ENCODE measurements at places on chromosomes 4 and X.
A peak's percentile ranks its signal among the peaks of the same experiment; 100 is the strongest.

DNA sequence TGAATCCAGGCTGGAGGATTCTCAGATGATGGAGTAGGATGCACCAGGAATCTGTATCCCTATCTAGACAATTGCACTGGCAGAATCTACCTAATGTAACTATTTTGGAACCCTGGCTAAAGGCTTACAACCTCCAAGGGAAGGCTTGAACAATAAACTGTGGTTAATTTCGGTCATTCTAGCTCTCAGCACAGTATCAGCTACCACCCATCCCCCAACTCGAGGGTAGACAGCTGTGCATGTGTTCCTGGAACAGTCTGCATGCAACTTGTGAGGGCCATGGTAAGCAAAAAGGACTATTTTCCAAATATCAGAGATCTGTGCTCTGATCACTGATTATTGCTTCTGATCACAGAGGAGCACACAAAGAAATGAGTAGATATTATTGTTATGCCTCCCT lies 34.0 kb downstream of the ELF2 start:
- peak; percentile 23 for DNase-seq

- no peak for DNase-seq
These were observed 1430.0 kb downstream of the ARAP2 start for GRCh38 chr4:34814266-34814665.

DNA sequence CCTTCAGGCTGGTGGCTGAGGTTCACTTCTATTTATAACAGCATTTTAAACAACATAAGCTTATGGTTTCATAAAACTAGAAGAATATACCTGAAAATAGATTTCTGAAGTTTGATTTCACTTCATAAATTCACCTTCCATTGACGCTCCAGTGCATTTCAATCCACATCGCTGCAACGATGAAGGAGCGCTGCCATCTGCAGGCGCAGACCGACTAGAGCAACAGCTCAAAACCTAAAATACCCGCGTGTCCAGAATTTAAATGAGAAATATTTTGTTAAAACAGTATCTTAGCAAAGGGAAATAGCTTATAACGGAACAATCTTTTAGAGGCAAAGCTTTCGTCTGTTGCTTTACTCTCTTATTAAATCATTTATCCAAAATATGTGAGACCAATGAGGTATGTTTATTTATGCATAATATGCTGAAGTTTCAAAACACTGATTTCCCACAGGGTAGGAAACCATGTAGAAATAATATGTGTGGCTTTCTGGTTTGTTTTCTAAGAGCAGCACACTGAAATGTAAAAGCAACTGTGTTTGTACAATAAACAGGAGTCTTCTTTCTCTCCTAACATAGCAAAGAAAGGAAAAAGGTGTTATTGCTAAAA lies 816.4 kb upstream of the FRG1 start:
- no peak for DNase-seq

DNA sequence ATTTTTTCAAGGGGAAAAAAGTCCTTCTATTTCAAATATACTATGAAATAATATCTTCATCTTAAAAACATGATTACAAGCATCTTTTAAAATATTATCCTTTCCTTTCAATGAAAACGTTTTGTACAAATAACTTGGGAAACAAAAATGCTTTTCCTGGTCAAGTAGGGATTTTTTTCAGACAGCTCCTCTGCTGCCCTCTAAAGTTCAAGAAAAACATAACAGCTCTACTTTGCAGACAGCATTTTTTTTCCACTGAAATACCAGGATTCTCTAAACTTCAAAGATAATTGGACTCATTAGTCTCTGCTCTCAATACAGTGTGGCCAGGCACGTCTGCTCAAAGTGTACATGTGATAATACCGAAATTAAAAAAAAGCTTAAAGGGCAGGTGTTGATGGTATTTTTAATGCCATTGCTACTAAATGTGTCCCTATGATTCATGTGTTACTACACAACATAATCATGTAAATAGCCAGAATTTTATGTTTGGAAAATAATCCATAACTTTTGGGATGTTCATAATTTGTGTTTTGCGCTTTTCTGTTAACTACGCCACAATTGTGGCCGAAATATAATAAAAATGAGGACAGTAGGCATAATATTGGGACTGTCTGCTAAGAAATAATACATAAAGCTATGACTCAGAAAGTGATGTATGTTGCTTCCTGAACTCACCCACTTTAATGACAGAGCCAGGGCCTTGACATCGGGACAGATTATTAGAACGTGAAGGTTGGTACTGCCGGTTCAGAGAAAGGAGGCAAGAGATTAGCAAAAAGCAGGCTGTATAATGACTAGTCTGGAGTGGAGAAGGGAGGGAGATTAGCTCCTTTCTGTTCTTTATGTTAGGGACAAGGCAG lies 478.9 kb downstream of the KCNIP4 start:
- no peak for DNase-seq

DNA sequence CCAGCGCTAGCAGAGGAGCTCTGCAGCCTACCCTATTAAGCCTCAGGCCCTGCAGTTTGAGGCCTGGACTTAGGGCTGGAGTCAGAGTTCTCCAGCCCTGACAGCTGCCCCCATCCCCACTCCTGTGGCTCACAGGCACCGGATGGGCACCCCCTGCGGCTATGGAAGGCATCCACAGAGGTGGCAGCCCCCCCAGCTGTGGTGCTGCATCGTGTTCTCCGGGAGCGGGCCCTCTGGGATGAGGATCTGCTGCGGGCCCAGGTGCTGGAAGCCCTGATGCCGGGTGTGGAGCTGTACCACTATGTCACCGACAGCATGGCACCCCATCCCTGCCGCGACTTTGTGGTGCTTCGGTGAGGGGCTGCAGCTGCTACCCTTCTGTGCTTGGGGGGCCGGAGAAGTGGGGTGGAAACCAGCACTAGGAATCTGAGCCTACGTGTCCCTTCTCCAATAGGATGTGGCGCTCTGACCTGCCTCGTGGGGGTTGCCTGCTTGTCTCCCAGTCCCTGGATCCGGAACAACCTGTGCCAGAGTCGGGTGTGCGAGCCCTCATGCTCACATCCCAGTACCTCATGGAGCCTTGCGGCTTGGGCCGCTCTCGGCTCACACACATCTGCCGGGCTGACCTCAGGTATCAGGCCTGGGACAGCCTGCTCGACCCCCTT lies 76.2 kb downstream of the STARD8 start:
- DNase-seq: no peak

GRCh38 chr4:165464813-165465381 lies 86.1 kb downstream of the CPE start:
- DNase-seq: peak; percentile 50

GRCh38 chr4:100641336-100641735 lies 123.5 kb upstream of the EMCN start:
- DNase-seq: no peak

GRCh38 chr4:108635070-108635655 lies 14.8 kb downstream of the RPL34 start:
- no peak for DNase-seq

DNA sequence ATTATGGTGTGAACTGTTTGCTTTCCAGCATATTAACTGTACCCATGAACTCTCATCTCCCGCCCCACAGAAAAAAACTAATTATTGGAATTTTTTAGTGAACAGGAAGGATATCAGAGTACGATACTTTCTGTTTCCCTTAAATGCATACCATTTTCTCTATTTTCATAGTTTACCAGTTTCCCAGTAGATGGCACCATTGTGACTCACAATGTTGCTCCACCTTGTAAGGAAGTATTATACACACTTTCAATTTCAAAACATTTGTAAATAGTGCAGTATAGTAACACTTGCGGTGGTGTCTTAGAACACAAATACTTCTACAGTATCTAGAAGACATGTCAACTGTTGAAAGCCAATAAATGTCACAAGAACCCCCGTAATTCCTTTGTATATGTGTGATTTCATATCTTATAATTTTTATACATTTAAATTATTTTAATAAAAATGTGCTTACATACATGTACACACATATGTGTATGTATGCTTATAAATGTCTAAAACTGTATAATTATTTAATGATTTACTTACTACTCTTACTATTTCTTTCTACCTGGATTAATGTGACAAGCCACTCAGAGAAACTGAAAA lies 167.3 kb downstream of the SLIT2 start:
- DNase-seq: peak; percentile 70
